ENCODE measurements at places on chromosomes 1 and 21. TPM values are rescaled to one million over a fixed set of nuclear protein-coding genes. Genes with fewer than 3 reads are reported as not detected.

- DNase-seq = peak; percentile 59
Observed at GRCh38 chr1:60874718-60875117, 207.6 kb upstream of the NFIA start.

DNA sequence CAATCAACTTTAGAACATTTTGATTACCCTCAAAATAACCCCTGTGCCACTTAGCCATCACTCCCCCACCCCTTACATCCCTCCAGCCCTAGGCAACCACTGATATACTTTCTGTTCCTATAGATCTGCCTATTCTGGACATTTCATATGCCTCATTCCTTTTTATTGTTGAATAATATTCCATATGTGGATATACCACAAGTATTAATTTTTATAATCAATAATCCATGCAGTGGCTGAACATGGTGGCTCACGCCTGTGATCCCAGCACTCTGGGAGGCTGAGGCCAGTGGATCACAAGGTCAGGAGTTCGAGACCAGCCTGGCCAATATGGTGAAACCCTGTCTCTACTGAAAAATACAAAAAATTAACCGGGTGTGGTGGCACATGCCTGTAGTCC lies 20.1 kb upstream of the MED18 start:
- DNase-seq = no peak

DNA sequence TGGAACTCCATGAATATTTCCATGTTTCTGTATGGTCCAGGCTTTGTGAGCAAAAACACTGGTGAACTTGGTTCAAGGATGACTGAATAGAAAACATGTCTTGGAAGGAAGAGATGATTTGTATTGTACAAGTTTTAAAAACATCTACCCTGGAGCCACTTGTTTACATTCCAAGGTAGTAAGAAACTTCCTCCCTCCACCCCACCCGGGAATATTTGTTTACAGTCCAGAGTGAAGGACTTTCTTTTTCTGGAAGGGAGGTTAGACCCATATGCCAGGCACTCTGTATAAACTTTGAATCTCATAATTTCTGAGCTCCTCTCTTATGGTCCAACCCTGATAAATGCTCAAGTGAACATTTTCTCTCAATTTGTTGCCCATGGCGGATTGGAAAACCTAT lies 323.3 kb upstream of the LYPLAL1 start:
- peak; percentile 22 for DNase-seq

- DNase-seq = no peak
Observed at GRCh38 chr21:16550917-16551741, 821.3 kb downstream of the USP25 start.

DNA sequence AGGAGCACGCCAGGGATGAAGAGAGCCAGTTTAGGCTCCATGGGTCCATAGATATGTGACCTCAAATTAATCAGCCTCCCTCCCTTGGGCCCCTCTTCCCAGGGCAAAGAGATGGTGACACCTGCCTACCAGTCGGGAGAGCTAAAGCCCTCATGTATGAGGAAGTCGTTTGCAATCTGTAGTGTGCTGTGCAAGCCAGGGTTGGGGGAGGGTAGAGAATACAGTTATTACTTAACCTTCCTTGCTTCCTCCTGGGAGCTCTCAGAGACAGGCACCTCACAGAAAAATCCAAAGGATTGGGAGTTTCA lies 4.0 kb downstream of the PGLYRP4 start:
- no peak for DNase-seq

DNA sequence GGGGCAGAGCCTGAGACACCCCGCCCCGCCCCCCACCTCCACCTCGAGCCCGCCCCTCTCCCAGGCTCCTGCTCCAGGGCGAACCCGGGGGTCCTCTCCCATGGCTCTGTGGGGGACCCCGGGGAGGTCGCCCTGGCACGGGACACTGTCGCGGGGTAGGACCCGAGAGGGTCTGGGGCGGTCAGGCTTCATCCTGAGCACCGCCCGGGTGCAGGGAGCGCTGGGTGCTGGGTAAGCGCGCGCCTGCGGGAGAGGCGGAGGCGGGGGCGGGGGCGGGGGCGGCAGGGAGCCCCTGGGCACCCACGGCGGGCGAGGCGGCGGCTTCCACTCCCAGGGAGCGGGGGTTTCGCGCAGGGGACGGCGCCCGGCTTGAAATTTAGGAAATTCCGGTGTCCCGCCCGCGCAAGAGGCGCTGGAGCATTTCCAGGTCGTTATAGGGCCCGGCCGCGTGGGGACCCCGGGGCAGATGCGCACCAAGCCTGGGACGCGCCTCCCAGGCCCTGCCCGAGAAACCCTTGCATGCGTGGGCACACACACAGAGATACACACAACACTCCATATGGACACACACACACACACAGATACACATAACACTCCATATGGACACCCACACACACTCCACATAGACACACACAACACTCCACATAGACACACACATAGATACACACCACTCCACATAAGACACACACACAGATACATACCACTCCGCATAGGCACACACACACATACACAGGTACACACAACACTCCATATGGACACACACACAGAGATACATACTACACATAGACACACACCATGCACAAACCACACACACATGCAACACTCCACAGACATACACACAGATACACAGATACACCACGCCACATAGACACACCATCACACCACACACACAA lies 48.7 kb upstream of the SLC19A1 start:
- no peak for DNase-seq

- DNase-seq = no peak
Observed at GRCh38 chr21:44574457-44575306, 1.2 kb downstream of the KRTAP10-4 start.

TMPRSS2 gene
- not detected for total RNA-seq

DNA sequence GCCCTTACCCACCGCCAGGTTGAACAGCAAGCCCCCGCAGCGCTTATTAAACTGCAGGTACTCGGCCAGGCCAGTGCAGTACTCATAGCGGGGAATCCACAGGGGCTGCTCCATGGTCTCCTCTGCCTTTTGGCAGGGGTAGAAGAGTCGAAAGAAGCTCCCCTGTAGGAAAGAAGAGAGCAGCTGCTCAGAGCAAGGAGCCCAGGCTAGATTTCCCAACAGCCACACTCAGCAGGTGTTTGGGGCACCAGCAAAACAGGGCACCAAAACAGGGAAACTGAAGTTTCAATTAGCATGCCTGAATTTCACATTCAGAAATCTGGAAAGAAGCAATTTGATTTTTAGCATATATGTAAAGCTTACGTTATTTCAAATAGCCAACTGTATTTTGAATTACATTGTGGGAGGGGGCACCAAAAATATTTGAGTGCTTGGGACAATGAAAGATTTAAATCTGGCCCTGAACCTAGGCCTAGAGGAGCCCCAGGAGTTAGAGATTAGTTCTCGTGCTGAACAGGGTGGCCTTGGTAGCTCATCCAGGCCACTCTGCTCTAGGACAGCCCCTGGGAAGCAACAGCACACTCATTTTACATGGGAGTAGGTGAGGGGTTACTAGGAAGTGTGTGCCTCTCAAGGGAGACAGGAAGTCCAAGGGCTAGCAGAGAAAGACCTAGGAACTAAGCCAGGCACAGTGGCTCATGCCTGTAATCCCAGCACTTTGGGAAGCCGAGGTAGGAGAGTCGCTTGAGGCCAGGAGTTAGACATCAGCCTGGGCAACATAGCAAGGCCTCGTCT lies 8.2 kb downstream of the PAFAH2 start:
- no peak for DNase-seq

GRCh38 chr1:43423672-43424550 lies 29.8 kb downstream of the HYI start:
- no peak for DNase-seq

DNA sequence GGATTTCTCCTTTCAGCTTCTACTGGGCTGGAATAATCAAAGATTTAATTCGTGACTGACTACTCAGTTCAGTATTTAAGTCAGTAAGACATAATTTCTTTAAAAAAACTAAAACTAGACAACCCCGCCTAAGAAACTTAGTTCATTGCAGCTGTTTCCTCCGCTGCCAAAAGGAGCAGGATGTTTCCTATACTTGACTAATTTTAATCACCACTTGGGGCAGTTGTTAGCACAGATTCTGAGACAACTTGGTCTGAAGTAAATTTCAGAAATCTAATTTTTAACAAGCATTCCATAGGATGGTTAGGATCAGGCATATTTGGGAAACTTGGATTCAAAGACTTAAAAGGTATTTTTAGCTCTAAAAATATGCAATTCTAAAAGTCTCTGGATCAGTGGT lies 34.0 kb downstream of the EPRS1 start:
- peak; percentile 38 for DNase-seq

DNA sequence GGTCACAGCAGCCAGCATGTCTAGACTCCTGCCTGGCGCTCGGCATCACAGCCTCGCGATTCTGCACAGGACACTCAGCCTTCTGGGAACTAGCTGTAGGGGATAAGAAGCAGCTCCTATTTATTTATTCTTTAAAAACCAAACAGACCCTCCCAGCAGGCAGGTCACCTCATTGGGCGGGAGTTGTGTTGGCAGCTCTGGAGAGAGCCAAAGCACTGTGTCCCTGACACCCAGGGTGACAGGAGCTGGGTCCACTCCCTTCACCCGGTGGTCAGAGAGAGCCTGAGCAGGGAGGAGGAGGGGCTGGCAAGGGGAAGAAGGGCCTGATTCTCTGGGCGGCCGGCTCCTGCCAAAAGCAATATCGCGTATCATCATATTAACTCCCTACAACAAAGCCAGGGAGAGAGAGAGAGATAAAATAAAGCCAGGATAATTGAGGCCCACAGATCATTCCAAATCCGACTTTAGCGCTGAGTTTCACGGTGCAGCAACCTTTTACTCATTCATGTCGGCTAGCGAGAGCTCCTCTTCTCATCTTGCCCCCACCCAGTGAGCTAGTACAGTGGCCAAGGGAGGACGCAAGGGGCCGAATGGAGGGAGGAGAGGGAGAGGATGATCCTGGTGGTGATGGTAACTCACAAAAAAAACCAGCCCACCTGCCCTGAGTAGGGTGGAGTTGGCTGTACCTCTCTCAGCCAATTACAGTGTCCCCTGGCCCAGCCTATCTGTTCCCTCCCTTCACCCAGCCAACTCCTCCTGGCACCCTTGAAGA lies 79.8 kb upstream of the IFFO2 start:
- peak; percentile 66 for DNase-seq

CR1L gene
- not detected for total RNA-seq

OR6N1 gene
- 0.16 TPM for total RNA-seq

DPYD gene
- 183 TPM for total RNA-seq

DNA sequence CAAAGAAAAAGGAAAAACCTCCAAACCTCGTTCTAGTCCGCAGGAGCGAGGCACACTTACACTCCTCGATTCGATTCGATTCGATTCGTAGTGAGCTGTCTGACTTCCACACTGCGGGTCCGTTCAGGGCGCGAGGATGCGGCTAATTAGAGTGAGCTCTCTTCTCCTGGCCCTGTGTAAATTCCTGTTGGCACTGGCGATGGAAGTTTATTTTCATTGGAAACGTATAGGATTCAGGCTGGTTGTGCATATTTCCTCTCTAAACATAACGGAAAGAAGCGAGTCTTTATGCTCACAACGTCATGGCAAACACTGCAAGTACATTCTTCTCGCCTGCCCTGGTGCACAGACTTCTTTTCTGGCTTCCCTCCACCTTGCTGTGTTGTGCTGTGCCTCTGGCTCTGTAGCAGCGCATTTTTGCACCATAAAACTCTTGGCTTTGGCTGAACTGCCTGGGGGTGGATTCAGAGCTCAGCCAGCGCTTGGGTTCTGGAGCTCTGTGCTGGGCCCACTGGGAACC lies 2.7 kb downstream of the HUNK start:
- no peak for DNase-seq

LRP8 gene
- total RNA-seq = 13.6 TPM

ARHGEF16 gene
- total RNA-seq = not detected

- peak; percentile 42 for DNase-seq
Observed at GRCh38 chr21:37389456-37389855, 22.9 kb downstream of the DYRK1A start.

NFYC gene
- total RNA-seq = 23.1 TPM

NPHP4 gene
- total RNA-seq = 9.6 TPM

DNA sequence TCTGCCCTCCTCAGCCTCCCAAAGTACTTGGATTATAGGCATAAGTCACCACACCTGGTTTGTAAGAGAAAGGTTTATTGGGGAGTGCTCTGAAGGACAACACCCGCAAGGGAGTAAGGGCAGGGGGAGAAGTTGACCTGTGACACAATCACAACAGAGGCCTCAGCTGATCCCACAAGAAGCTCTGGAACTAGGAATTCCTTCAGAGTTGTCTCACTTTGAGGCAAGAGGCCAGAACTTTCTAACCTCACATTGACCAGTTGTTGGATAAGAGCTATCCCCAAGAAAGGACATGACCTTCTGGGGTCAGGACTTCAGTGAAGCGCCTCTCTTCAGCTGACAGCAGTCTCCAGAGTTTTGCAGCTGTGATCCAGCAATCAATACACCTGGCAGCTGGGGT lies 27.4 kb upstream of the RC3H1 start:
- no peak for DNase-seq

- no peak for DNase-seq
Observed at GRCh38 chr1:225962440-225962975, 21.5 kb upstream of the LEFTY2 start.

SESN2 gene
- 33.2 TPM for total RNA-seq

DNA sequence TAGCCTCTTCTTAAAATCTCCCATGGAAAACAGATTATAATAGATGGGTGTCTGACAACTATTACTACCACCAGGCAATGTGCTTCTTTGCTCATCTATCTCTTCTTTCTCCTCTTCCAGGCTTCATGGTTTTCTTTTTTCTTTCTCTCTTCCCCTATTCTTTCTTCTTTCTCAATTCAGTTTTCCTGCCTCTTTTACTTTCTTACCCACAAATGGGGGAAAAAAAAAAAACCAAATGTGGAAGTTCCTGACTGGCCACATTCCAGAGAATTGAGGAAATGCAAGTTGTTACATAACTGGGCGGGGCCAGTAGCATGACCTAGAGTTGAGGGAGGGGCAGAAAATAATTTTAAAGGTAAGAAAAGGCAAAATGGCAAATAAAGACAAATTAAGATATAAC lies 10.9 kb upstream of the SMG7 start:
- peak; percentile 35 for DNase-seq

DNA sequence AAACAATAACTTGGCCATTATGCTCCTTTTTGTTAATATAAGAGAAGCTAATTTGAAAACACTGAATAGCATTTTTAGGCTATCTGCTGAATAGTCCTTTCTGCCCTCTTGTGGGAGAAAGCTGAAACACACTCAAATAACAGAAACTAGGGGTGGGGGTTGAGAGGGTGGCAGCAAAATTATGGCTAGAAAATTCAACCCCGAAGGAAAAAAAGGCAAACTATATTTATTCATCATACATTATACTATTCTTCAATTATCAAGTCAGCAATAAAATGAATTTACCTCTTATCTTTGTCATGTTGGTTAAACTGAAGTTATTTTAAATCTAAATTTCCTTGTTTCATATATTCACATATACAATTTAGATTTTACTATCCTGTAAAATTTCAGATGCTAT lies 255.9 kb downstream of the FAF1 start:
- peak; percentile 53 for DNase-seq

- DNase-seq = no peak
Observed at GRCh38 chr1:6396998-6397397, 3.4 kb upstream of the ACOT7 start.

ANGPTL3 gene
- under 0.01 TPM for total RNA-seq

SZRD1 gene
- total RNA-seq = 97.9 TPM

- no peak for DNase-seq
Observed at GRCh38 chr1:5729636-5730145, 262.5 kb downstream of the NPHP4 start.

SNRNP40 gene
- 112 TPM for total RNA-seq

All from fibroblast of the aortic adventitia (primary cell).